Stimulated activated CD4-positive, alpha-beta T cell treated with anti-CD3 and anti-CD28 coated beads, Interleukin-15, amount 100 ng/mL, for 48 hours (primary cell): ENCODE measurements at places on chromosomes 7 and 10.

DNA sequence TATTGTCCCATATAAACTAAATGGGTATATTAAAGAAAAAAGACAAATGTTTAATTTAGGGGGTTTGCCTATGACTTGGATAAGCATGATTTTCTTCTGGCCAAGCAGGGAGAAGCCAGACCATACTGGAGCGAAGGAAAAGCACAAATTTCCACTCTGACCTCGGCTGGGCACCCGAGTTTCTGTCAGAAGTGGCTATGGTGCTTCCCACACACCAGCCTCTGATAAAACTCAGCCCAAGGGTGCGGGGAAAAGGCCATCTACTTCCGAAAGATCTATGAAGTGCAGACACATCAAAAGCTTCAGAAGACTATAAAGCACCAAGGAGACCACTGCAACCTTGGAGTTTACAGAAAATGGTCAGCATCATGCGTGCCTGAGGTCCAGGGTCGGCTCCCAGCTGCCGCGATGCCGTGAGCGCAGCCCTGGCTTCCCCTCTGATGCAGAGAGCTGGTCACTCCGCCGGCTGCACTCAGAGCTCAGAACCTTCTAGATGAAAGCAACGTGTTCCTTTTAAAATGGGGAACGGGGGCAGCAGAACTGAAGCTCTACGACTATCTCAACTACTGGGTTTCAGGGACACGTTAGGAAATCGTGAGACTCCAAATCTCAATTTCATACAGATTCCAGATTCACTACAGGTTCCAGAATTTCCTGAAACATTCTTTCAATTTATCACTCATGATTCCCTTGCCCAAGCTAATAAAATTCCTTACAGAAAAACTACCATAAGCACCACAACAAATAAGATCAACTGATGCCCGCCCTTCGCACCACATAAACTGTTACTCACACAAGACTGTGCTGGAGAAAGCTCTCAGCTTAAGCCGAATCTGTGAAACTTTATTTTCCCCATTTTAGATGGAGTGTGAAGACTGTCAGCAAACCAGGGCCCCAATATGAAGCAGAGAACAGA lies 84.5 kb downstream of the DIP2C start:
- DNase-seq: no peak

DNA sequence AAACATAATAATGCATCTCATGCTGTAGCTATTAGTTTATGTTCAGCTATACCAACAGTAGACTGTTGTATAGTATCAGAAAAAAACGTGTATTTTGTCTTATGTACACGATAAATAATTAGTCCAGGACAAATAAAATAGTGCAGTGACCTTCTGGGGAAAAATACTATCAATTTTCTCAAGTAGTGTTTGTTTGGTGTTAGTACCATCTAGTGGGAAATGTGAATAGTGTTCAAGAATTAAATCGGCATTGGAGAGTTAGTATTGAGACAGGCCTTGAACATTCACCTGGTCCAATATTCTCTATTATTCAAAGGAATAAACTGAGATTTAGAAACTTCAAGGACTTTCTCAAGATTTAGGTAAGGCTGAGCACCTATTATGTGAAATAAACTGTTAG lies 21.7 kb upstream of the OR2A5 start:
- no peak for DNase-seq

DNA sequence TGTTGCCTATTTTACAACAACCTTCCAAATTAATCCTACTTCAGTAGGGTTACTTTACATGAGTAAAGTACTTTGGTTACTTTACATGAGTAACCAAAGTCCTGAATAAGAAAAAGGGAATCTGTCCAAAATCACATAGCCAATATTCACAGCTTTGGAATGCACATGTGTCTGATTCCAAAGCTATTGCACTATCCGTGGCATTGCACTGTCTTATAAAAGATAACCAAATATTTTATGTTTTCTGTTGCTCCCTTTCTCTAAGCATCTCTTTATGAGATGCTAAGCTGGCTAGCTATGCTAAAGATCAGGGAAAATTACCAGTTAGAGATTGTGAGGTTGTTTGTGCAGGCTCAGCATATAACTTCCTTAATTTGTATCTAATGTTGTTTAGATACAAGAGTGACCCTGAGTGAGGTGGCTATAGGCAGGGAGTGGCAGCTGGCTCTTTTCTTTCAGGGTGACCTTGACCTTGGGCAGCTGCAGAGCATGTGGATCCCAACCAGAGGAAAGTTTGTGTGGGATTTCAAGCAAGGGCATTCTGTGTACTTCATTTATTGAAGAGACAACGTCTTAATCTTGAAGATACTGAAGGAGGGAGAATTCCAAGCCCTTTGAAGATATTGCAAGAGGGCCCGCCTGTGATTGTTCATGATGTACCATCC lies 366.1 kb upstream of the ANKRD30A start:
- DNase-seq: no peak

DNA sequence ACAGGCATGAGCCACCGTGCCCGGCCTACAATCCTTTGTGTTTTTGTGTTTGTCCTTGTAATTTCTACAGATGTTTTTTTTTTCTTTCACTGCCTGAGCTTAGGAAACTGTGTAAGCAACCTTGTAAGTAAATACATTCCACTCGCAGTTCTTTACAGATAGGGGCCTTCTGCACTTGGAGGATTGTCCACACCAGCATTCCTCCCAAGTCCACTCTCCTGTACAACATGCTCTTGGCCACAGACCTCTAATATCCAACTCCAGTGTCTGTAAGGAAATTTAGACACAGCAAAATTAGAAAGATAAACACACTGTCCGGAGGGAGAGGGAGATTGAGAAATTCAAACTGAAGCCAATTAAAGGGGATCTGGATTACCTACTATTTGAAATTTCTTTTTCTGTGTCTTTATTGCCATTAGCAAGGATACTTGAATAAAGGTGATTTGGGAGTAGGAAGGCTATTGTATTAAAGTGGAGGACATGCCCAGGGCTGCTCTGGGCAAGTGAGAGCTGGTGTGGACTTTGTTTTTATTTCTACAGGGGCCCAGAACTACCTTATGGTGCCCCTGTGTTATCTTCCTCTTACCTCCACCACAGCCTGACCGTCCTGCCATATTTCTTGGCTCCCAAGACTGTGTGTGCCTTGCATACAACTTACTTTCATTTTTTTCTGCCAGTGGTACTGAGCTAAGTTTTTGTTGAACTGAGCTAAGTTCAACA lies 9.7 kb downstream of the MXI1 start:
- DNase-seq: no peak

GRCh38 chr7:24216576-24217125 lies 67.3 kb upstream of the NPY start:
- no peak for DNase-seq

- DNase-seq: no peak
Observed at GRCh38 chr7:41503438-41503837, 199.5 kb downstream of the INHBA start.

DNA sequence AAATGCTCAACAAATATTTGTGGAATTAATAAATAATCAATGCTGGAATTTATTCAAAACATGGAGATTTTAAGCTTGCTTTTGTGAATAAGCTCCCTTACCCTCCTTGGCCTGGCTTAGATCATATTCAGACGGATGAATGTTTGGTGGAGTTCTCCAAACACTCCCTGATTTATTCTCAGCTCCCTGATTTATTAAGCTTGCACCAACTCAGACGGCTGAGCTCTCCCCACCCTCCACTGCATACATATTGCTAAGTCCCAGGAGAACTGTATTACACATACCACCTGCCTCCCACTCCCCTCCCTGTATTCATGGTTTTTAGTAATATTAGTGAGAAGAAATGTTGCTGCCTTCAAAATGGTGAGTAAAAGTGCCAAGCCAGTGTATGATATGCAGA lies 1057.5 kb downstream of the SORCS3 start:
- no peak for DNase-seq

DNA sequence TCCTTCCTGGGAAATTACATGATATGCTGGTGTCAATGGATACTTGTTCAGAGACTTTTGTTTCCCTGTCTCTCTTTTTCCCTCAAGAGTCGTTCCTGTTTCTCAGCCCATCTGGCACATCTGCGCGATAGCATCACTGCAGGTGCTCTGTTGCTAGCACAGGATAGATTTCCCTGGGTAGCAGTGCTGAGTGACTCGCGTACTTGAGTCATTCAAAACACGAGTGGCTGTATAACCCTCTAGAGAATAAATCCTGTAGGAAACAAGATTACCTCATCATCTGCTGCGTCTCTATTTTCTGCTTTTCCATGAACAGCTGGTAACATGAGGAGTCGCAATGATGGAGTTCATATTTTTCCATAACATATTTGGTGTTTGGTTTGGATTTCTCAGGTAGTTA lies 452.0 kb upstream of the FZD8 start:
- DNase-seq: no peak

- DNase-seq: no peak
Observed at GRCh38 chr10:127948791-127949190, 41.9 kb downstream of the PTPRE start.

GRCh38 chr10:96047004-96047649 lies 3.7 kb downstream of the CCNJ start:
- no peak for DNase-seq

DNA sequence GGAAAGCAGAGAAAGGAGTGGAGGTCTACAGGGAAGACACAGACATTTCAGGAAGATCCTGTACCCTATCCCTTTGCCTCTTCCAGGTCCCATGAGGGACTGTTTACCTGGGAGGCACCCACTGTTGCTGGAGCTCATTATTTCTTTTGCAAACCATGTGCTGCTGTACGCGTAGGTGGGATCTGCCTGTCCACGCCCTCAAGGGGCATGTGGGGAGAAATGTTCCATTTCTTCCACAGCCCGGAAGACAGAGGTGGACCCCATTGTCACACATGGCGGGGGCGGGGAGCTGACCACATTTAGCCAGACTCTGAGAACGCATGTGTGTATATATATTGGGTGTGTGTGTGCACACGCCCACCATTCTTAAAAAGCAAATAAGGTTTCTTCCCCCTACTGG lies 2.0 kb downstream of the PLXNA4 start:
- no peak for DNase-seq

GRCh38 chr10:112344261-112344660 lies 29.7 kb upstream of the ACSL5 start:
- no peak for DNase-seq

- no peak for DNase-seq
Observed at GRCh38 chr7:99403764-99404163, 4.6 kb downstream of the PDAP1 start.

DNA sequence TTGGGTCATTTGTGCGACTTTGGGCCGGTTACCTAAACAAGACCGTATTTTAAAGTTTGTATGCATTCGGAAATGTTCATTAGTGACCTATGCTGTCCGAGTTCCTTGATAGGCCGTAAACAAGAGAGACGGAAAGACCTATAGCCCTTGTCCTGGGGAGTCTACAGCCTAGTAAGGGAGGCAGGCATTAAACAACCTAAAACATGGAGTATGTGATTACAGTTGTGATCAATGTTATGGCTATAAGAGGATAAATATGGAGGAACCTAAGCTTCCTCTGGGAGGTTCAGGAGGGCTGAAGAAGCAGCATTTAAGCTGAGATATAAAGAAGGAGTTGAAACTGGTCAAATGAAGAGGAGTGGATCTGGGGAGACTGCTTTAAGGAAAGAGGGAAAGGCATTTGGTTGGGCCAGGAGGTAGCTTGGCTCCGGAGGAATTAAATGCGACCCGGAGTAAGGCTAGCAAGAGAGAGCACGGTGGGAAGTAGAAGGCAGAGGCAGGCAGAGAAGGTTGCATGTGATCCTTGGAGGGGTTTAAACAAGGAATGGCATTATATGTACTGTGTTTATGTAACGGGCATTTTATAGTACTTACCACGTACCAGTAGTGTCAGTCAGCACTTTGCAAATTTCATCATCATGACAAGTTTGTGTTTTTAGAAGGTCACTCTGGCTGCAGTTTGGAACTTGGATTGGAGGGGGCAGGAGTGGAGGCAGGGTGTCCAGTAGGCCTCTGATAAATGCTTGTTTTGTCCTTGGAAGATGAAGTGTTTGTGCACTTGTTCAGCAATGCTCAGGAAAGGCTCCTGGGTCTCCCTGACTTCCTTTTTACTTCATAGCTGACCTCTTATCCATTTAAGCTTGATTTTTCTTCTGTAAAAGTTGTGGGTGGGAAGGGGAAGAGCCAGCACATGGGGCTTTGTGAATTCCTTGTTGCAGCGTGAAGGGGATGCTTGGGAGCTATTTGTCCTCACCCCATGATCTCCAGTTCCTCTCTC lies 1.0 kb upstream of the AVPI1 start:
- no peak for DNase-seq

DNA sequence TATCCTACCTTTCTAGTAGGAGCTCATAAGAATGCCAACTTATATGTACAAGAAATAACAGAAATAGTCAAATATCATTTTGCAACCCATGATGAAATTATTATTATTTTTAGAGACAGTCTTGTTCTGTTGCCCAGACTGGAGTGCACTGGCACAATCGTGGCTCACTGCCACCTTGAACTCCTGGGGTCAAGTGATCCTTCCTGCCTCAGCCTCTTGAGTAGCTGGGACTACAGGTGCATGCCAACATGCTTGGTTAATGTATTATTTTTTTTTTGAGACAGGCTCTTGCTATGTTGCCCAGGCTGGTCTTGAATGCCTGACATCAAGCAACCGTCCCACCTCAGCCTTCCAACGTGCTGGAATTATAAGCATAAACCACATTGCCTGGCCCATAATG lies 44.8 kb downstream of the TNPO3 start:
- no peak for DNase-seq

DNA sequence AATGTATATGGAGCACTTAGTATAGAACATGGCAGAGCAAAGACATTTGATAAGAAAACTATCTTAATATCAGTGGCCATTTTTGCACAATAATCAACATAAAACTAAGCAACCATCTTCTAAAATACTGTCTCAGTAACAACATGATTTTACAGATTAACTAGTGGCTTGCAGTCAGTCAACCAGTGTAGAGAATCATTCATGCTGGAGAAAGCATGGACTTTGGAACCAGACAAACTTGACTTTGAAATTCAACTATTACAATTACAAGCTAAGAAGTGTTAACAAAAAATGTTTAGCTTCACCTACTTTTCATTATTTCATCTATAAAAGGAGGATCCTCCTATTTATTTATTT lies 27.7 kb downstream of the CUBN start:
- no peak for DNase-seq

DNA sequence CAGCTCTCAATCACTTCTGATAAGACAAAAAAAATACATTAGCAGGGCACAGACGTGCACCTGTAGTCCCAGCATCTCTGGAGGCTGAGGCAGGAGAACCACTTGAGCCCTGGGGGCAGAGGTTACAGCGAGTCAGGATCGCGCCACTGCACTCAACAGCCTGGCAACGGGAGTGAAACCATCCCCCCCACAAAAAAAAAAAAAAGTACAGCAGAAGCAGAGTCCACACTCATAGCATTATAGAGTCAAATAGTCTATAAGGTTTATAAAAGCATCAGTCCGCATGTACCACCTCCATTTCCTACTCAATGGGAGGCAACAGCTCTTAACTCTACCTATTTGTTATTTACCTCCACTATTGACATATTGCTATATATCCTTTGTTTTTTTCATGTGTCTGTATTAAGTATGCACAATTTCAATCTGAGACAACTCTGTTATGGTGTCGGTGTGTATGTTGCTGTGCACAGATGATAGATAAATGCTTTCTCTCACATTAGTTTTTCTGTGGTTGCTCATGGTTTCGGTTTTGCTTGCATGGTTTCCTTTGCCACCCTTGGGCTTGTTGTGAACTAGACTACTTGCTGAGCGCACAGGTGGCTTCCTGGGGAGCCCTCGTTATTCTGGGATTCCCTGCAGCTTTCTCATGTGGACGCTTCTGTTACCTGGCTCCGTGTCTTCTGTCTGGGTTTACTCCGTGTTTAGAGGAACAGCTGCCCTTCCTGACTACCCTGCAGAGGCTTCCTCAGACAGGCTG lies 40.4 kb downstream of the PROSER2 start:
- peak; percentile 4 for DNase-seq

- DNase-seq: no peak
Observed at GRCh38 chr10:66925896-66926715, at the start of gene LRRTM3. Gene LRRTM3, plus strand, starts transcription at chr10:66926036.
